Hippocampal formation (tissue), 2 donors: ENCODE measurements at places on chromosomes 16 and 17.
A peak's percentile ranks its signal among the peaks of the same experiment; 100 is the strongest.

DNA sequence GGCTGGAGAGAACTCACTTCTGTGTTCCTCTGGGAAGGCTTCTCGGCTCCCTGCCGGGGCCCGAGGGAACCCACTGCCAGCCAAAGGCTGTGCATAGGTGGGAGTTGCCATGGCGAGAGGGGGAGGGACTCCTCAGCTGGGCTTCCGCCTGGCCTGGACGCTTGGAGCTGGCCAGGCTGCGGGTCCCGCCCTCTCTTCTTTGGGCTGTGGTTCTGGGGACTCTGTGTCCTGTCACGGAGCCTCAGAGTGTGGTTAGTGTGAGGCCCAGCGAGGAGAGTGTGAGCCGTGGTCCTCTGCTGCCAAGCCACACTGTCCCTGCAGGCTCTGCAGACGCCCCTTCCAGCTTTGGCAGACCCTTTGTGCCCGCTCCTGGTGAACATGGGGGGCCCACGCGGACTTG lies 123.1 kb downstream of the OR1D5 start:
- peak; percentile 56 for DNase-seq

DNA sequence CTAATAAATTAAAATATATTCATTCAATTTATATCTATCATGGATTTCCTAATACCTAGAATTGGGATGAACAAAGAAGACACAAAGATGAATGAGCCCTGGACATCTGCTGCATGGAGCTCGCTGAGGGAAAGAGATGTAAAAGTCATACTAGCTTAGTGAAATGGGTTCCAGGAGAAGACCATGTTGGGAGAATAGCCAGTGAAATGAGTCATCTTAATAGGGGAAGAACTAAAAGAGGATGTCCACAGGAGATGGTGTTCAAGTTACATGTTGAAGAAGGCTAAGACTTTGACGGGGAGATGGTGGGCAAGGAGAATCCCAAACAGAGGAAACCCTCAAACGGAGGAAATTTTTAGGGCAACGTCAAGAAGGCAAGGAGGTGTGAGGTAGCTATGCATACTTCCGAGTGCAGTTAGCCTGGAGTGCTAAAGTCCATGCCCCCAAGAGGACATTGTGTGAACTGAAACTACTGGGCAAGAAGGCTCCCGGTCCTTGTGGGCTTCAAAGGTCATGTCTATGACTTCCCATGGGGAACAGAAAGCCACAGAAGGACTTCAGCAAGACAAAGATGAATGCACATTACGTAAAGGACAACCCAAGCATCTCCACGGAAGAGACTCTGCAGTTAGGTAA lies 220.5 kb upstream of the CDH11 start:
- no peak for DNase-seq

- no peak for DNase-seq
Measured at GRCh38 chr17:48634493-48635208, 8.5 kb upstream of the HOXB9 start.

DNA sequence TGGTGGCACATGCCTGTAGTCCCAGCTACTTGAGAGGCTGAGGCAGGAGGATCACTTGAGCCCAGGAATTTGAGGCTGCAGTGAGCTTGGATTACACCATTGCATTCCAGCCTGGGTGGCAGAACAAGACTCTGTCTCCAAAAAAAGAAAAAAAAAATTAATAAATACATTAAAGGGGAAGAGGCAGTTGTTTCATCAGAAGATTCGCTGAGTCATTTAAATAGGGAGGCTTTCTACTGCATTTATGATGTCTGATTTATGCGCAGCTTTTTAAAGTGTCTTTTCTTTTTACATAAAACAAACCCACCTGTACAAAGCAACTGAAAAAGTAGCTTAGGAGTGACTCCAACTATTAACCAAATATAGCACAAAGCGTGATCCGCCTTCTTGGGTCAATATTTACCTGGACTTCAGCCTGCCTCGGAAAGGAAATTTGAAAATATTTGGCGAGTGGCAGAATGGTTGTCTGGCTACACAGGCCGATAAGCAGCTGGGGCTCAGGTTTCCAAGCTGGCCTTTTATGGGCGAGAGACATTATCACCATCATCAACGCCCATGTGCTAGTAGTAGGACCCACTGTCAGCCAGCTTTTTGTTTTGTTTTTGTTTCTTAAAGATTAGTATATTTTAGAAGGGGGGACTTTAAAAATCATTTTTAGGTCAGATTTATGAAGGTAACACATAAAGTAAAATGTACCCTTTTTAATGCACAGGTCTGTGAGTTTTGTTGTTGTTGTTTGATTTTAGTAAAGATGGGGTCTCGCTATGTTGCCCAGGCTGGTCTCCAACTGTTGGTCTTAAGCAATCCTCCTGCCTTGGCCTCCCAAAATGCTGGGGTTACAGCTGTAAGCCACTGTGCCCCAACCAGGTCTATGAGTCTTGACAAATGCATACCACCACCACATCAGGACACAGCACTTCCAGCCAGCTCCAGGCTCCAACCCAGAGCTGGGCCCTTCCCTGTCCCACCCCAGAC lies 42.5 kb upstream of the RASD1 start:
- DNase-seq, result no peak

DNA sequence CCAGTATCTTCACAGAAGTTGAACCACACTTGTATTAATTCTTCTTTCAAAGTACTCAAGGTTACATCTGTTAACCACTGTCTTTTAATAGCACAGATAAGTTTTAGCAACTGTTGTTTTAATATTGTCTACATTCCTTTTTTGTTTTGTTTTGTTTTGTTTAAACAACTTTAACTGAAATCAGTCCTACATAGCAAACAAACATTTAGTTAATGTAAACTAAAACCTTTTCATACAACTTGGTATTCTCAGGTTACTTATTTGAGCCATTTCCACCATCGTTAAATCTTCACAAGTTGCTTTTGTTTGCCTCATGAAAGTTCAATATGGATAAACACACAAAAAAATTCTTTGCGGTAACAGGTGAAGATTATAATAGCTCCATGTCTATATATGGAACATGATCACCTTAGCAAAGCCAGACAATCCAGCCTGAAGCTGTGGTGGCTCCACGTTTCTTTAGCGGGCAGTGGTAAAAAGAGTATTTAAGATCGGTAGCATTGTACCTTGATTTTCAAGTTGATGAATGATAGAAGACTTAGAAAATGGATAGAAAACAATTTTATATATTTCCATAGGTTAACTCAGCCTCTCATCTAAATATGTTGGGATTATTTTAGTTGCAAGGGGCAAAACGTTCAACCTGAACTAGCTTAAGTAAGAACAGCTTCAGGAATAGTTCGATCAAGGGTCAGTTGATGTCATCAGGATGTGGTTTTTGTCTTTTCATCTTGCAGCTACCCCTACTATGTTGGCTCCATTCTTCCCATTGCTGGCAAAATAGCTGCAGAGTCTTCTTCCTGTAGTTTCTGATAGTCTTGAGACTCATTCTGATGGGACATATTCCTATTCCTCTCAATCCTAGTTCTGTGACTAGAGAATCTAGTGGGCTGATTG lies 182.8 kb downstream of the FTO start:
- no peak for DNase-seq

DNA sequence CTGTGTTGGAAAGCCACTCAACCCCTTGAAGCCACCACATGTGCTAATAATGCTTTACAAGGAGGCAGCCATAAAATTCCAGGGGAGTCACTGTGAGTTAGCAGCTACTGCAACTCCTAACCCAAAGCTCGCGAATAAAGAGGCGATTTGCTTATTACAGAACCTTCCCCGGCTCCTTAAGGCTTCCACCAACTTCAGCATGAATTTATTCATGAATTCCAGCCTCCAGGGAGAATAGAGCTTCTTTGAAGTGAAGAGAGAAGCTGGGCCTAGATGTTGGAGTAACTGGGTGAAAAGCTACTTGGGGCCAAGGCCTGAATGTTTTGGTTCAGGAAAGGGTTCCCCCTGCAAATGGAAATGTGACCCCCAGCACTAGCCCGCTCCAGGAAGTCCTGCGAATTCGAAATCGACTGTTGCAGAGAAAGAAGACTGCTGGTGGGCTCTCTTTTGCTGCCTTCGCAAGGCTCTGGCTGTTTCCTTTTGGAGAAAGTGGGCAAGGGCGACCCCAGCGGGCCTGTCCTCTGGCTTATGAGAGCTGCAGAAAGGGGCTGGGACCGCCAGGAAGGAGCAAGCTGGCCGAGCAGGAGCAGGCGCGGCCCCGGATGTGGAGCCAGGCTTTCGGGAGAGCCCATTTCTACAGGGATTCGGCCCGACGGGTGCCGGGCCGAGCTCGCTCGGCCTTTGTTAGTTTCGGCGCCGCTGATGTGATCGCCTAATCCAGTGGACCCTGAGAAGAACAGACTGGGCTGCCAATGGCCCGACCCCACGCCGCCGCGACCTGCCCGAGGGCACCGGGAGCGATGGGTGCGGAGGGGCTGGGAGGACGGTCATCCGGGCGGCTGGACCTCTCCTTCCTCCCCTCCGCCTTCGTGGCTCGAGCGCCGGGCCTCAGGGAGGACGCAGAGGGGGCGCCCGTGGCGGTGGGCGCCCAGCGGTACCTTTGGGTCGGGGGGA lies 7.6 kb downstream of the CBX8 start:
- no peak for DNase-seq

- DNase-seq, result no peak
Measured at GRCh38 chr17:8628609-8629169, 1.8 kb downstream of the MYH10 start.

- DNase-seq, result no peak
Measured at GRCh38 chr16:79008869-79009179, 591.7 kb downstream of the MAF start.
